Activated CD4-positive, CD25-positive, alpha-beta regulatory T cell (primary cell): ENCODE measurements at places on chromosomes 1 and 21.

DNA sequence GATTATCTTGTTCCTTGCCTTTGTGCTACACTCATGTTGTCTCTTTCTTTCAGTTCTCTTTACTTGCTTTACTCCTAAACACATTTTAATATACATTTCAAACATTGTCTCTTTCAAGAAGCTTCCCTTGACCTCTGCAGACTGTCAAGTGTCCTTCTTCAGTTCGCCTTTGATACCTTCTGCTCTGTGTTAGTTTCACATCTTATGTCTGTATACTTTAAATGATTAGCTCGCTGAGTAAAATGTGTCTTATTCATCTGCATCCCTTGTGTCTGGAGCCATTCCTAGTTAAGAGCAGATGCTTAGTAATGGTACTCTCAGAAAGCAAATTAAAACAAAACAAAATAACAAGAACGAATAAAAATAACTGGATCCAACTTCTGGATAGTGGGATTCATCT, 303.3 kb downstream of the S1PR1 start:
- DNase-seq, result no peak

DNA sequence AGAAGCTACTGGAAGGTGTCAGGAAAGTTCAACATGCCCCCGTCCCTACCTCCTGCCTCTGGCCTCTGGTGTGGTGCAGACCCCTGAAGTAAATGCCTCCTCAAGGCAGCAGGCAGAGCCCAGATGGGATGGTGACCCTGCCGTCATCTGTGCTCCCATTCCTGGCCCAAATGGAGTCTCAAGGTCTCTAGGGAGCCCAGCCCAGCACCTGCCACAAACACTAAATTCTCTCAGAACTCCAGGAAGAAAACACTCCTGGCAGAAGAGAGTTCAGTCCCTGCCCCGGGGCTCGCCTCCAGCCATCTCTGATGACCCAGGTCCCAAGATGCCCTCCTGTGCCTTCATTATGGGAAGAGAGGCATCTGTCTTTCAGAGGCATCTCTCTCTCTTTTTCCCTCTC, 261.6 kb upstream of the TMEM51 start:
- DNase-seq, result no peak

- no peak for DNase-seq
These were observed 124.6 kb upstream of the CAMK1G start for GRCh38 chr1:209458921-209459320.

GRCh38 chr1:76090283-76091203, 16.0 kb downstream of the ST6GALNAC3 start:
- no peak for DNase-seq

DNA sequence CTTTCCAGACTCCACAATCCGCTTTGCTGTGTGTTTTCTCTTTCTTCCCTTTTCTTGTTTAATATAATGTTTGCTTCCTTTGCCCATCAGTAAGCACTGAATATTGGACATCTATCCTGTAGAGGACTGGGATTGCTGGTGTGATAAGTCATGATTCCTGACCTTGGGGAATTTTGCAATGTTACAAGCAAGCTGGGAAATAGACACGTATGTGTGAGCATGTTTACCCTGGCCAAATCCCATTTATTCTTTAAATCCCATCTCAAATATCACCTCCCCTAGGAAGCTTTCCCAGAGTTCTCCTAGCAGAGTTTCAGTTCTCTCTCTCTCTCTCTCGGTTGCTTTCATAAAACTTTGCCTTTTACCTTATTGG, 155.3 kb downstream of the ROR1 start:
- no peak for DNase-seq

DNA sequence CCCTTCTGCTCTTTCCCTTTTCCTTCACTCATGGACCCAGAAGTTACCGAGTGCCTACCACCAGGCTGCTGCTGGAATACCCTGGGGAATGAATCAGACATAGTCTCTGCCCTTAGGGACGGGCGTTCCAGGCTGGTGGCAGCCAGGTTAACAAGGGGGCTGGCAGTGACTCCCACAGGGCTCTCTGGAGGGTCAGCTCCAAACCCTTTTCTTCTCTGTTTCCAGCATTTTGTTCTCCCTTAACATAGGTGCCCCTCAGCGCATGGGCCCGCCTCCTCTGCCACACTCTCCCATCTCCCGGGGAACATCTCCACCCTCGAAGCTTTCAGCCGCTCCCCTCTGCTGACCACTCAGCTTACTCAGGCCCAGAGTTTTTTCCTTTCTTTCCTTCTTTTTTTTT, 62.9 kb upstream of the LRP8 start:
- no peak for DNase-seq

DNA sequence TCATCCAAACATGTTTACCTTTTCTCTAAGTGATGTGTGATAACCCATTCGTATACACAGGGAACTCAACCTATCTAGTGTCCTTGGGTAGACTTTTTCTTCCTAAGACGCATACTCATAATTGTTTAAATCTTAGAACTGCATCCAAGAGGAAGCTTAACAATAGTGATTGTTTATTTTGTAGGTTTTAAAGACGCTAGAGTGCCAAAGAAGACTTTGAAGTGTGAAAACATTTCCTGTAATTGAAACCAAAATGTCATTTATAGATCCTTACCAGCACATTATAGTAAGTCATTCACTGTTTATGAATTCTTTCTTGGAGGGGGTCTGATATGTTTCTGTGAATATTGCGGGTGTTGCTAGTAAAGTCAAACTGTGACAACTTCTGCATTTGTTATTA, 25.4 kb downstream of the PLA2G4A start:
- DNase-seq, result no peak

DNA sequence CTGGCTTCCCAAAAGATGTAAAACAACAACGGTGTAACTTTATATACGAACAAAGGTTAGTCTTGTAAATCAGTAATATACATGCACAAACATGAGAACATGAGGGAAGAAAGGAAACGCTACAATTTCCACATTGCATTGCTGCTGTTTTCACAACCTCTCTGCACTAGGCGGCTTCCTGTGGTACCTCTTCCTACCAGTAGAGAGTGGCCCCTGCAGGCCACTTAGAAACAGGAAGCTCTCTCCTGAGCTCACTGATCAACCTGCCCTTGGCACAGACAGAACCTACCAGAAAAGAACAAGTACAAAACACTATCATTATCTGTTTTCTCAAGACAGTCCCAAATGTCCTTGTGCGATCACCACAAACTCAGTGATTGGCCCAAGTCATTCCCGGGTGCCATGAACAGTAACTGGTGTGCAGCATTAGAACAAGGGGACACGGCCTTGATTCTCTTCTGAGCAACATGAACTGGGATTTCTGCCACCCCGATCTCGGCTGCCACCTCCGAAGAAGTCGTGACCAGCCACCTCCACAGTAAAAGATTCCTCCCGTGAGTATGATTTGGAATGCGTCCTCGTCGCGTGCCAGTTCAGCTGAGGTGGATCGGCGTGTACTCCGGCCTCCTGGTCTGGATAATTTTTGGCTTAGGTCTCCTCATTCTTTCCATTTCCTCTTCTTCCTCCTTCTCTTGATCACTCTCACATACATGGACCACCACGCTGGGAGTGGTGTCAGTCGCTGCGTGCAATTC, 5.7 kb upstream of the KCNE1 start:
- DNase-seq, result no peak

DNA sequence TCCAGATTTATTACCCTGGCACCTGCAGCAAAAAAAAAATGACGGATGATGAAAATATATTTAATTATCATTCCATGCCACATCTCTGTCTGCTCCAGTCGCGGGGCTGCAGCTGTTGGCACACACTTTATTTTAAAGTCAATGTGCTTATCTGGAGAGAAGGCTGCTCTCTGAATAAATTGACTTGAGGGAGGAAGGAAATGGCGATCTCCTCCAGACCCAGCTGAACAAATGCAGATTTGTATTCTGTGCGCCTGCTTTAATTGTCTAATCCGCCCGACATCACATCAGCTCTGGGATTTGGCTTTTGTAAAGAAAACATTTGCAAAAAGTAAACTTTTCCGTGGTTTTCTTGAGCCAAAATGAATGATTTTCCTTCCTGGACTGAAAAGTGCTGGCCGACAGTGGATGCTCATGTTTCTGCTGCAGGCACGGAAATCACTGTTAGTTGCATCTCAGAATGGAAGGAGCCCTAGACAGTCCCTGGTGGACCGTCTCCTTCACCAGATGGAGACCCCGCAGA, 150.2 kb downstream of the CAMTA1 start:
- DNase-seq, result no peak

GRCh38 chr1:184012187-184012586, 25.3 kb downstream of the COLGALT2 start:
- DNase-seq, result no peak

GRCh38 chr1:47519491-47519890, 81.6 kb downstream of the FOXD2 start:
- DNase-seq, result no peak

DNA sequence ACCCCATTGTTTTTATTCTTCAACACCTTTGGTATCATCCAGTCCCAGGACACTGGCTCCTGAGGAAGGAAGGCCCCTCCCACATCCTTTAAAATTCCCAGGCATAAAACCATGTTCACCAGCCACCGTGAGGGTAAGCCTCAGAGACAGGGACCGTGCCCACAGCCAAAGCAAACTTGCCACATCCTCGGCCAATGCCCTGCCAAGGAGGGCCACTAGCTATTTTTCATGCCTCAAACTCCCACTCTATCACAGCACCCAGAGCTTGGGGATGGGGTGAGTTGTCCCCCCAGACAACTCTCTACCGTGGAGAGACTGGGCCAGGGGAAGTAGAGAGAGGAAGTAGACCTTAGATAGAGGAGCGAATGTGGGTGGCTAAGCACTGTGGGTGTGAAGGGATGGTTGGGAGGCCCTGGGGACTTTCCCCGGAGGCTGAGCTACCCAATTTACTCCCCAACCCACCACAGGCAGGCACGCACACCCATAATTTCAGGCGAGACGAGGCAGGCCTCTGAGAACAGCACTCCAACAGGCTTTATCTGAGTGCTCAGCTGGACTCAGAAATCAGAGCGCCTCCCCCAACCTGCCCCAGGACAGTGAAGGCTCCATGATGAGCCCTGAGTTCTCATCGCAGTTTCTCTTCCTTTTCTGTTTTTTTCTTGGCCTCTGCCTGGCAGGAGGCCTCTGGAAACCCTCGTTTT, 15.9 kb upstream of the BTG2 start:
- peak; percentile 69 for DNase-seq

DNA sequence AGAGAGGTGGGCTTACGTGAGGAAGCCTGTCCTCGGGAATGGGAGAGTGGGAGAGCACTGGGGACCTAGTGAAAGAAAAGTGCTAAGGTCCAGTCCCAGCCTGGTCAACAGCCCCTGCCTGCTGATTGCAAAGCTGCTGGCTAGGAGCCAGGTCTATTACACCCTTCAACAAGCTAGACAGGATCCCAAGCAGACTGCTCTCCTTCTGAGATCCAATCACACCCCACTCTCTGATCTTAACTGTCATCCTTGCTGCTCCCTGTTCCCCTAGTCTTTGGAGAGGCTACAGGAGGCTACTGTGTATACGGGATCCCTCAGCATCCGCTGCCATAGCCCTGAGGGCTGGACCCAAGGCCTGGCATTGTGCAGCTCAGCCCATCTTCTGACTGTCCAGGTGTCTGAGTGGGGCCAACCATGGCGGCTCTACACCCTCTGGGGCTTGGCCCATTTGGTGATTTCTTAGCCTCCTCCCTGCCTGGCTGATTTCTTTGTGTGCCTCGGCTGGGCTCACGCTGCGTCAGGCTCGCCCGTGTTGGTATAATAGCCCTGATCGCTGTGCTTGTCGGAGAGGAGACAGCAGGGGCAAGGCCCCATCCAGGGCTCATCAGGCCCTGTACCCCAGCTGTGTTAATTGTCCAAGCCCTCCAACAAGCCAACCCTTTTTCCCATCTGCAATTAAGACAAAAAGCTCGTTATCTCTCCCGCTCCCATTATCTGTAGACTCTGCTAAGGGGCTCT, 43.9 kb downstream of the NAV1 start:
- no peak for DNase-seq

GRCh38 chr21:37593015-37593414, 226.4 kb downstream of the DYRK1A start:
- DNase-seq, result no peak

DNA sequence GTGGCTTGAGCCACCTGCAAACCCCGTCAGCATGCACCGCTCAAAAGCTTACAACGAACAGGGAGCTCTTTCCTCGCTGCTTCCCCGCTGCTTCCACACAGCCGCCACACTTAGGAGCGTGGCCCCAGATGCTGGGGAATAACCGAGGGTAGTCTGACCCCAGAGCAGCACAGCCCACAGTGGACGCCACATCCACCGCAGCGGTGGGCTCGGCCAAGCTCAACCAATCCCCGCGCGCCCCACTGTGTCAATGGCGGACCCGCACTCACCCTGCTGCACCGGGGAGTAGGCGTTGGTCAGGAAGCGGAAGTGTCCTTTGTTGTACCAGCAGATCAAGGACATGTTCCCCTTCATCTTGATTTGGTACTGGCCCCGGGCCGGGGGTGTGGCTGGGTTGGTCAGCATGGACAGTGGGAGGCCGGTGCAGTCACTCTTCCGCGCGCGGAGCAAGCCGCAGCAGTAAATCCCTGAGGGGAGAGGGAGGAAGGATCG, 93.5 kb downstream of the PGBD5 start:
- DNase-seq, result no peak

- no peak for DNase-seq
These were observed 5.6 kb downstream of the MFN2 start for GRCh38 chr1:11985851-11986250.

- DNase-seq, result no peak
These were observed 140.8 kb downstream of the CHRM3 start for GRCh38 chr1:239527051-239527693.

- DNase-seq, result no peak
These were observed 55.9 kb upstream of the PROX1 start for GRCh38 chr1:213931836-213932235.

DNA sequence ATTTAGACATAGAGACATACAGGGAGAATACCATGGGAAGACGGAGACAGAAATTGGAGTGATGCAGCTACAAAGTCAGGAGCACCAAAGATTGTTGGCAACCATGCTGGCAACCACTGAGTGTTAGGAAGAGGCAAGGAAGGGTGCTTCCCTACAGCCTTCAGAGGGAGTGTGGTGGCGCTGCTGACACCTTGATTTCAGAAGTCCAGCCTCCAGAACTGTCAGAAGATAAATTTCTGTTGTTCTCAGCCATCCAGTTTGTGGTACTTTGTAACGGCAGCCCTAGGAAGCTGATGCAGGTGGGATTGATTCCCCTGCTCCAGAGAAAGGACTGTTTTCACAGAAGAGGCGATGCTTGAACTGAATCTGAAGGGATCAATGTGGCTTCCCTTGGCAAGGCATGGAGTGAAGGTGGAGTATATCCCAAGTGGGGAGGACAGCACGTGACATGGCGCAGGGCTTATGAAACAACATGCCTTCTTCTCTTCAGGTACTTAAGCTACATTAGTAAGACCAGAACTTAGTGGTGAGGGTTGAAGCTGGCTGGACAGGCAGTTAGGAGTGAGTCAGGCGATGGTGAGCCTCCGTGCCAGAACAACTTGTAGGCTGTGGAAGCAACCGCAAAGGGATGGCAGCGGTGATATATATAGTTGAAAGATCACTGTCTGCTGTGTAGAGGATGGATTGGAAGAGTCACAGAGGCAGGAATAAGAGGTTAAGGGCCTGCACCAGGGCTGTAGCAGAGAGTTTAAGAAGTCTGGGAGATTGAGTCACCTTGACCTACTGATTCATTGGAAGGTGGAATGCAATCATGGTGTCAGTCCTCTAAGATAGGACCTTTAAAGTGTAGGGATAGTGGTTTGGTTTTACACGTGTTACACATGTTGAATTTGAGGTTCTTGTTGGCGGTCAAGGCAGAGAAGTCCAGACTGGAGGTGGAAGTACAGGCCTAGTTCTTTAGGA, 2.1 kb downstream of the LEPR start:
- no peak for DNase-seq

- DNase-seq, result no peak
These were observed 2.9 kb downstream of the SELENON start for GRCh38 chr1:25802915-25803314.
